ENCODE measurements at places on chromosomes 2 and 18. TPM values are rescaled to one million over a fixed set of nuclear protein-coding genes. Genes with fewer than 3 reads are reported as not detected.
A peak's percentile ranks its signal among the peaks of the same experiment; 100 is the strongest.

Gene YIPF4
- total RNA-seq: 14.1 TPM

Gene OR6B2
- total RNA-seq: not detected

Gene ACVR1
- 10.4 TPM for total RNA-seq

Gene POTEC
- not detected for total RNA-seq

DNA sequence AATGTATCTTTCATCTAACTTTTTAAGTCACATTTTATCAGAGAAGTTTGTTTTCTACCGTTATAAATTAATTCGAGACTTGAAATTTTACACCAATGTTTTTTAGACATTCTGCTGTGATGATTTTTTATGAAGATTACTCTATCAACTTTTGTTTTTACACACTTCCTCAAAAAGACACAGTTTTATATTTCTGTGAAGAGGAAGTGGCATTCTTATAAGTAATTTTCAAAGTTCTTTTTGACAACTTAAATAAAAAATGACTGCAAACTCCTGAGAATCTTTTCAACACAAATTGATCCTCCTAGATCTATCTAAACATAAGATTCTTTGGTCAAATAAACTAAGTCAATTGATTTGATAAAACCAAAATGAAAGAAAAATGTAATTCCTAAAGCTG, 13.7 kb downstream of the ANKRD44 start:
- DNase-seq: no peak

- no peak for DNase-seq
Observed at GRCh38 chr2:184597571-184597991, 748 bp upstream of the ZNF804A start.

DNA sequence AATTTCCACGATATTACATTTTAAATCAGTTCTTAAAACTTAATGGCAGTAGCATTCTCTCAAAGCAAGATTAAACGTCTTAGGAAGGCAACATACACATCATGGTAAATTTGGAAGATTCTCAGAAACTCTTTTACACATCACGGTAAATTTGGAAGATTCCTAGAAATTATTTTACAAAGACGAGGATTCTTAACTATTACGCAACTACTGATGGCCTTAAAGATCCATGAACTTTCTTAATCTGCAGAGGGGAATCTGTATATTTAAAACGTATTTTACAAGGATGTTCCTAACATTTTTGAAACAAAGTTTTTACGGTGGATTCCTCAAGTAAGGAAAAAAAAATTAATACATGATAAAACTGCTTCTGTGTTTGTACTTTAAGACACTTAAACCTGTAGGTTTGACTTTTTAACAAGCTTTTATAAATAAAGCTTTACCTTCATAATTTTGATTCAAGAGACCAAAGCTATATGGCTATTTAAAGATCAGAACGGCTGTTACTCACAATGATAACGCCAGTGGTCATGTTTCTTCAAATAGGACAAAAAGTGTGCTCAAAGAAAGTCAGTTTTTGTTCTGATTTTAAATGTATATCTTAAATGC, 1.7 kb downstream of the ATF2 start:
- DNase-seq: no peak

- DNase-seq: no peak
Observed at GRCh38 chr2:233189025-233189424, 62.4 kb upstream of the ATG16L1 start.

GRCh38 chr2:223870840-223871611, 33.6 kb upstream of the AP1S3 start:
- DNase-seq: no peak

GRCh38 chr2:189221811-189222467, 42.4 kb upstream of the COL5A2 start:
- peak; percentile 54 for DNase-seq

- DNase-seq: no peak
Observed at GRCh38 chr2:239184179-239184578, 216.6 kb downstream of the HDAC4 start.

DNA sequence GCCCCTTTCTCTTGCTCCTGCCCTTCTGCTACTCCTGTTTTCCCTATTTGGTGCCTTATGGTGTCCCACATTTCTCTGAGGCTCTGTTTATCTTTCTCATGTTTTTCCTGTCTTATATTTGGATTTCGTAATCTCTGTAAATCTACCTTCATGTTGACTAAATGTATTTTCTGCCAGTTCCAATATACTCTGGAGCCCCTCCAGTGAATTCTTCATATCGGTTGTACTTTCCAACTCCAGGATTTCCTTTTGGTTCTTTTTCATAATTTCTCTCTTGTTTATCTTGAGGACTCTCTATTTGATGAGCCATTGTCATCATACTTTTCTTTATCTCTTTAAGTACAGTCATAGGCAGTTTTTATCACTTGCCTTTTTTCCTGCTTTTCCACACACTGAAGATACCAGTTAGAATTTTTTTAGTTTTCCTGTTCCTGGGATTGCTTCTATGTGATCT, 19.1 kb downstream of the SCLY start:
- no peak for DNase-seq

DNA sequence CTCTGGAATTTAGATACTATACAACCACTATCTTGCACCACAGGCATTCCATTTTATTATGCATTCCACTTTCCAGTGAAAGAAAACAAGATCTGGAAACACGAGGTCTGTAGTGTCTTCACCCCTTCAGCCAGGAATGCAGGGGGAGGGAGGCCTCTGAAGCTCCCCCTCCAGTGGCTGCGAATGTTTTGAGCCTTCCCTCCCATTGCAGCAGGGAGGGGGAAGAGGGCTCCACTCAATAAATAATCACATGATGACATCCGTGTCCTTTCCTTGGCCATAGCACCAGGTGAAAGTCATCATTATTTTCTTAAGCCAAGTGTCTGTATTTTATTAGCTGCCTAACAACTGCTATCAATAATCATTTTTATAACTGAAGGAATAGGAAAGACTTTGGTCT, 38.6 kb downstream of the ALPK2 start:
- DNase-seq: no peak
